ENCODE measurements at places on chromosomes 3 and 15.

- no peak for DNase-seq
These were observed 276.6 kb upstream of the TPM1 start for GRCh38 chr15:62765916-62766315.

DNA sequence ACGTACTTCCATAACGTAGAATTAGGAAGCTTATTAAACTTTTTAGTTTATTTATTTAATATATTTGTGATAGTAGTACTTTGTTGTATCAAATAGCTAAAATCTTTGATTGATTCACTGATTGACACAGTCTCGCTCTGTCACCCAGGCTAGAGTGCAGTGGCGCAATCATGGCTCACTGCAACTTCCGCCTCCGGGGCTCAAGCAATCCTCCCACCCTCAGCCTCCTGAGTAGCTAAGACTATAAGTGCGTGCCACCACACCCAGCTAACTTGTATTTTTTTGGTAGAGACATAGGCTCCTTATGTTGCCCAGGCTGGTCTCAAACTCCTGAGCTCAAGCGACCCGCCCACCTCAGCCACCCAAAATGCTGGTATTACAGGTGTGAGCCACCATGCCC lies 5.7 kb downstream of the APH1B start:
- DNase-seq, result no peak

- no peak for DNase-seq
These were observed 36.6 kb downstream of the OSTN start for GRCh38 chr3:191235331-191236314.

DNA sequence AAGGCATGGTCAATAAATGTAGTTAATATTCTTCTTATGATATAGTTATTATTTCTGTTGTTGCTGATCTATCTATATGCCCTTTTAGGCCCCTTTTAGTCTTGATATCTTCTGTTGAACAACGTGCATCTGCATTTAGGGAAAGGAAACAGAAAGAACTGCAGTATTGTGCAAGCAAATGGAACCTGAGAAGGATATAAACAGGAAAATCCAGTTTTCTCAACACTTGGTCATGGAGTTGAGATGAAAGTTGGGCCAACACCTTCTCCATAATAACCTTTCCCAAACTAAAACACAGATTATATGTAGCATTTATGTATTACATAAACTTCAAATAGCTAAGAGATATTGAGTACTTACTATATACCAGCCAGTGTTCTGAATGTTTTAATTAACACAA lies 179.7 kb downstream of the ADAMTS9 start:
- DNase-seq, result no peak

- DNase-seq, result no peak
These were observed 327.6 kb downstream of the GRM7 start for GRCh38 chr3:7188551-7188950.

GRCh38 chr3:16079519-16079918 lies 95.0 kb upstream of the GALNT15 start:
- no peak for DNase-seq

DNA sequence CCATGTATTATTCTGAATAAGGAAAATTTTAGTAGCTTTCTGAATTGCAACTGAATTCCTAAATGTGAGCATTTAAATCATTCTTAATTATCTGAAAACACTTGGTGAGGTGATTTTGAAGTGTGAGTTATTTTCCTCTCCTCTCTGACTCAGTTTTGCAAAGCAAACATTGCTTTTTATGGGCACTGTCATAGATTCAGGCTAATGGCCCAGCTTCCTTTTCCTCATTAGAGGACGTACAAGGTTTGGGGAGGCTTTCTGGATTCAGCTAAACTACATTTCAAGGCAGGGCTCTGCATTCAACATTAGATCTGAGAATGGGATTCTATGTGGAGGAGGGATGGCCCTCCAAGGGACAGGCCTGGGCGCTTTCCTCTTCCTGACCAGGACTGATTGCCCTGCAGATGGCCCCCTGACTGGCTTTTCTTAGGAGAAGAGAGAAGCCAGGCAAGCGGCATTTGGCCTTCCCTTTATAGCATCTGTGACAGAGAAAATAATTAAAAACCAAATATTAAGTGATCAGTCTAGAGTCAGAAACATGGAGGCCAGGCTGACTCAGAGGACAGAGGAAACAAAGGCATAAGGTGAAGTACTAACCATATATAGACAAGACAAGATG lies 53.0 kb upstream of the STXBP5L start:
- no peak for DNase-seq

GRCh38 chr3:173266441-173266840 lies 125.4 kb upstream of the SPATA16 start:
- DNase-seq, result no peak

DNA sequence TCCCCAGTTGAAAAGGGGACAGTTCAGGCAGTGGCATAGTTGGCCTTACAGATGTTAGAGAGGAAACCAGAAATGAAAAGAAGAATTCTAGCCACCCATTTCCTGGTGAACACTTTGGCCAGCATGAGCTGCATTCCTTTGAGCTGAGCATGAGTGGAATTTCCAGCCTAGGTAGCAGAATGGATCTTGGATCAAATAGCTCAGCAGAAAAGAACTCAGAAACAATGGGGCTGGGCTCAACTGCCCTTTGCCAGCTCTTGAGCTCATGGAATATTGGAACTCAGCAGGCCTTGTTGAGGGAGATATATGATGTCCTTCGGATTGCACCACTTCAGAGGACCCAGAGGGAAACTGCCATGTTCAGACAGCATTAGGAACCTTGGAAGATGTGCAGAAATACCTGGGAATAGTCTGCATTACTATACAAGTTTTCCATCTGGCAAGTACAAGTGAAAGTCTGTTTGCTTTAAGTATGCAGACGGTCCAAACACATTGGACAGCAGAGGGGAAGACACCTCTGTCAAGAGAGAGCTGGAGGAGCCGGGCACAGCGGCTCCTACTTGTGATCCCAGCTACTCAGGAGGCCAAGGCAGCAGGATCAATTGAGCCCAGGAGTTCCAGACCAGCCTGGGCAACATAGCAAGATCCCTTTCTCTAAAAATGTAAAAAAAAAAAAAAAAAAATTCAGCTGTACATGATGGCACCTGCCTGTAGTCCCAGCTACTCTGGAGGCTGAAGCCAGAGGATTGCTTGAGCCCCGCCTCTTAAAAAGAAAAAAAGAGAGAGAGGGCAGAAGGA lies 3.1 kb upstream of the CDV3 start:
- DNase-seq, result no peak

GRCh38 chr15:31236184-31237042 lies 90.2 kb upstream of the KLF13 start:
- DNase-seq, result no peak

DNA sequence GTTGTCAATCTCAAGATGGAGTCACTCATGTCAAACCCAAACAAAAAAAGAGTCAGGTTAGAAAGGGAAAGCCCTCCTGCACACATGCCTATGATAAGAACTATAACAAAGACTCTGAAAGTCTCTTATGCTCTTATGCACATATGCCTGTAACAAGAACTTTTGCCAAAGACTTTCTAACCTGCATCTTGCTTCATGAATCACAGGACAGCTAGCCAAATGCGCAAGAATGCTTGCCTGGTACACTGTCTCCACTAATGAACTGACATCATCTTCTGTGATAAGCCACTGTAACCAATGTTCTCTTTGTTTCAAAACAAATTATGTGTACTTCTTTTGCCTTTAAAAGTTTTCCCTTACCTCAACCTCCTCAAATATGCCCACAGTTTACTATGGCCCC lies 18.2 kb upstream of the EHHADH start:
- DNase-seq, result no peak

GRCh38 chr3:176349706-176350105 lies 847.6 kb downstream of the TBL1XR1 start:
- DNase-seq, result no peak

GRCh38 chr15:73538563-73539211 lies 94.5 kb downstream of the NPTN start:
- no peak for DNase-seq

DNA sequence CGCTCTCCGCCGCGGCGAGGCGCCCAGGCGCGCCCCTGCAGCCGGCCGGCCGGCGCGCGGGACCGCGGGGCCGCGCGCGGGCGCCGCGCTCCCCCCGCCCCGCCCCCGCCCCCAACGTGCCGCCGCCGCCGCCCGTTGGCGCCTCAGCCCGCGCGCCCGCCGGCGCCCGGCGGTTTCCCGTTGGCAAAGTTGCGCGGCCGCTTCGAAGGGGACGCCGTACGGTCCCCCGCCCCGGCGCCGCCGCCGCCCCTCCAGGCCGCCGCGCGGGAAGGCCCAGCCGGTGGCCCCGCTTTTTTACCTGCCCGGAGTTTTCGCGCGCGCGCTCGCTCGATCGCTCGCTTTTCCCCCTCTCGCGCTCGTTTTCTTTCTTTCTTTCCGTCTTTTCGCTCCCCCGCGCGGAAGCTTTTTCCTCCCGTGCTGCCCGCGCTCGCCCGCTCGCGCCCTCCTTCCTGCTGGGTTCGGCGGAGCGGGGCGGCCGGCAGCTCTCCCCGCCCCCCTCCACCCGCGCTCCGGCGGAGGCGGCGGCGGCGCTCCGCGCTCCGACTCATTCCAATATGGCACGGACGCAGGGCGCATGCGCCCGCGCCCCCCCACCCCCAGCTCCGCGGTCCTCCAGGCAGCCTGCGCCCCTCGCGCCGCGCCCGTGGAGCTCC lies at the start of gene SFMBT1:
TSS of gene SFMBT1 (minus strand) at position 556 of the 653 bp plus-strand sequence. CDS start 76,945 bp downstream, outside the sequence.
- peak; percentile 79 for DNase-seq

GRCh38 chr3:57145852-57146251 lies 19.3 kb downstream of the IL17RD start:
- no peak for DNase-seq

- no peak for DNase-seq
These were observed 14.7 kb upstream of the HHLA2 start for GRCh38 chr3:108281670-108282069.

- peak; percentile 32 for DNase-seq
These were observed 64.0 kb upstream of the AKAP13 start for GRCh38 chr15:85316244-85316934.

DNA sequence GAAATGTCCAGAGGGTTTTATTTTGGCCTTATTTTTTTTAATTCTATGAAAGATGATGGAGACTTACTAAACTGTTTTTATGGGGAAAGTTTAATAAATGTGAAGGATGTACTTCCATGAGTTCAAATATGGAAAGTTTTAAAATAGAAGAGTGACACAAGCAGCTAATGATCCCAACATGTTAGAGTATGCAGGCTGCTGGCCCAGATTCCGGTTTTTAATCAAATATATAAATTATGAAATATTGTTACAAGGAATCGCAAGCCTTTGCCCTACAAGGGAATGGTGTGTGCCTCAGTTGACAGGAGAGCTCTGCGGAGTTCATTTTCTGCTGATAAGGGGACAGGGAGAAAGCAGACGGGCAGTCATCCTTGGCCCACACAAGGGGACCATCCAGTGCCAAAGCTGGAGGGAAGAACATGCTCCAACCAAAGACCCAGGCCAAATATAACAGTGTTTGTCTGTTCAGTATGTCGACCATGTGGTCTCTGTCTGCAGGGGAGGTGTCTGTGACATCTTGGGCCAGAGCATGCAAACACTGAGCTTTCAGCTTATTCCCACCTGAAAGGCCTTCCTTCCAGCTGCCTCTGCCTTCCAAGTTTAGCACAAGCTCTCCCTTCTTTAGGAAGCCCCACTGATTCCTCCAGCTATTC lies 69.8 kb downstream of the SSUH2 start:
- DNase-seq, result no peak

DNA sequence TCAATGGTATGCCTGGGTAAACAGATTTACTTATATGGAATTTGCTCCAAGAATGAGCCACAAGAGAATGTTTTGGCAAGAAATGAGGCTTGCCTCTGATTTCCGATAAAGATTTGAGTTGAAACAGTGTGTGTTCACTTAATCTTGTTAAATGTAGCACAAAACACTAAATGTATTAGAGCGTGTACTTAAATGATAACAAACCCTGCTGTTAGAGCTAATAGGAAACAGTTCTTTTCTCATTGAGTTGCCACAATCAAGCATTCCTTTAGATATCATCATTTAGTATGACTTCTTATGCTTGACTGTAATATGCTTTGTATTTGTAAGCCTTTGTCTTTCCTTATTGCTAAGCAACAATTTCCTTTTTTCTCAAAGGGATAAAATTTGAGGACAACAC lies 353.6 kb upstream of the ZNF717 start:
- no peak for DNase-seq

DNA sequence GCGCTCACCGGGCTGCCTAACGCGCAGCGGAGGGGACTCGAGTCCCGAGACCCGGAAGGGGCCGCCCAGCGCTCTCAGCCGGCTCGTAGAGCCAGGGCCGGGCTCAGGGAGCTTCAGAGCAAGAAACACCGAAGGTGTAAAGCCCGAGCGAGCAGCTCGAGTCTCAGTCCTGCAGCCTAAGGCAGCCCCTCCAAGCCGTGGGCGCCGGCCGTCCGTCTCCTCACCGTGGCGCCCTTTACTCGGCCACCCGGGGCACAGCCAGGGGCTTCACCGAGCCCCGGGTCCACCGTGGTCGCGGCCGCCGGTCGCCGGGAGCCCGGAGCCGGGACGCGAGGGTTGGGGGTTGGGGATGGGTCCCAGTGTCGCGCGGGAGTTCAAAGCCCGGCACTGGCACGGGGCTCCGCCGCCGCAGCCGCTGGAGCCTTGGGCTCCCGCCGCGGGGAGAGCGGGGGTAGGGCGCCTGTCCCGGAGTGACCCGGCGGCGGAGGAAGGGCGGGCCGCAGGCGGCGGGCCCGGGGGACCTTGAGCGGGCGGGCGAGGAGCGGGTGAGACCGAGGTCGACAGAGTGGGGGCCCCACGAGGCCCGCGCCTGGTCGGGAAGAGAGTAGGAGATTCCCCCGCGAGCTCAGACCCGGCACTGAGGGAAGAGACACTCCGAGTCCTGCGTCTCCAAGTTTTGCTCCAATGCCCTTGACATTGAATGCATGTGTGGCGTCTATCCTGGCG lies 26.9 kb upstream of the THRB start:
- DNase-seq, result no peak

DNA sequence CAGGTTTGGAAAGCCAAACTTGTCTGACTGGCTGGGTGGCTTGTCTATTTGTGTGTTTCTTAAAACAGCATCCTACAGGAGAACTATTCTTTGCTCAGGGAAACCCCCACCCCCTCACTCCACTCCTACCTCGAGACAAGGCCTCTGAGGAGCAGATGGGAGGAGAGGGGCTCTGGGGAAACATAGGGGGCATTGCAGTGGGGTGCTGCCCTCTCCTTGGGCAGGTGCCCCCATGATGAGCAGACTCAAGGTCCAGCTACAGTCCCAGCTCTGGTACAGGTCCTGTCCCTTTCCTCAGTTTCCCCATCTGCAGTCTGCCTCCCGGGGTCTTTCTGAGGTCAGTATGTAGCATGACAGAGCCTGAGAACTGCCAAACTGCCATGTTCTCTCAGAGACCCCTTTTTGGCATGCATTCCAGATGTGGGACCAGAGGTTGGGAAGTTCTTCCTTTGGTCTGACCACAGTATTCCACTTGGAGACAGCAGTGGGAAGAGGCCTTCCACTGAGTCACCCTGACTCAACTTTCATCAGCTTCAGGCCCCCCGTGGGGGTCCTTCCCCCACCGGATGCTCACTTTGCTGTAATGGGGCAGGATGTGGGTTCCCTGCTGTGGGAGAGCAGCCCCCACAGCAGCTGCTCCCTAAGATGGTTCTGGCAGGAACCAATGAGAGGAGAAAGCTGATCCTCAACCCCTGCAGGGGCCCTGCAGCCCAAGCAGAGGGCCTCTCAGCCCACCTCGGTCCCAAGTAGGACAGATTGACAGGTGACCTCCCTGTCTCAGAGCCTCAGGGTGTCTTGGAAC lies 32.3 kb upstream of the CYP11A1 start:
- DNase-seq, result peak; percentile 28

All from CD4-positive, alpha-beta T cell treated with Interleukin-6 at 100 ng/mL for 8 hours (primary cell).